Neural progenitor cell (in vitro differentiated cells): ENCODE measurements at places on chromosomes 1 and 21.
A peak's percentile ranks its signal among the peaks of the same experiment; 100 is the strongest.

DNA sequence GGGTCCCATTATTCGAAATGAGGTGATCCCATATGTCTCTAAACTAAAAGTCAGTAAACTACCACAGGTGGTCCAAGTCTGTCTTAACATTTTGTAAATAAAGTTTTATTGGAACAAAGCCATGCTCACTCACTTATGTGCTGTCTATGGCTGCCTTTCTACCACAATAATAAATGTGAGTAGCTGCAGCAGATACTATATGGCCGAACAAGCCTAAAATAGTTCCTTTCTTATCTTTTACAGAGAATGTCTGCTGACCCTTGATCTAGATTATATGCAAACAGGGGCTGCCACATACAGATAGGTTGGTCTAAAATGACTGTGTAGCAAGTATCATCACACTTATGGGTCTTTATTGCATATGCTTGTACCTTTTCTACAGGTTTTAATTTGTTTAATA is 140.0 kb downstream of the VAV3 start:
- no peak for DNase-seq

- no peak for DNase-seq
Observed at GRCh38 chr1:175873290-175873935, 130.0 kb upstream of the TNR start.

- DNase-seq = no peak
Observed at GRCh38 chr1:24507405-24507804, 4.8 kb downstream of the RCAN3 start.

DNA sequence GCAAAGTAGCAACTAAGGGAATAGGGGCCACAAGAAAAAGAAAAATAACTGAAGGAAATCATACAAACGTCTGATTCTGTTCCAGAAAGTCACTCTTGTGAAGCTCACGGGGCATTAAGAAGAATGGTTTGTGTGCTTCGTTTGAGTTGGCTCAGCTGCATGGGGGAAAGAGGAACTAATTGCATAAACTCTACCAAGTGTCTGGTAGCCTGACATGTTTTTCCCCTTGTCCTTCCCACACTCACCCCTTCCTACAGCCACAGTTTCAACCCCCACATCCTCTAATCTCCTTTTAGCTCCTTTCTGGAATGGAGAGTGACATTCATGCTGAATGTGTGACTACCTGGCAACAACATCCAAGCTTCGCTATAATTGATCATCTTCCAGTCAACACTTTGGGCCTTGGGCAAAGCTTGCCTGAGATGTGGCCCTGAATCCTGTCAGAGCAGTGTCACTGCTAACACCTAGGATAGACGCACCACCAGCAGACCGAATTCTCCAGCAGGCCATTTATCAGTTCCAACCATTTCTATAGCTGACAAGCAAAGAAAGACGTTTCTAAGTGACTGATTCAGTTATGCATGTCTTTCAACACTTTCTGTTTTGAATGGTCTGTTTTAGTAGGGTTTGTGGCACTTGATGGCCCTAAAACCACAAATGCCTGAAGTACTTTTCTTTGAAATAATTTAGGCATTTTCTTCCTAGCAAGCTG is 439.6 kb downstream of the TTLL7 start:
- DNase-seq = no peak

GRCh38 chr1:152757747-152758146 is at the start of gene KPRP:
Gene KPRP, plus strand, starts transcription at chr1:152758025. Its CDS starts 1,564 bp downstream, at chr1:152759589.
- no peak for DNase-seq

GRCh38 chr1:220682901-220683576 is 7.1 kb upstream of the C1orf115 start:
- no peak for DNase-seq

GRCh38 chr21:34545079-34545884 is 33.3 kb upstream of the KCNE1 start:
- peak; percentile 53 for DNase-seq

DNA sequence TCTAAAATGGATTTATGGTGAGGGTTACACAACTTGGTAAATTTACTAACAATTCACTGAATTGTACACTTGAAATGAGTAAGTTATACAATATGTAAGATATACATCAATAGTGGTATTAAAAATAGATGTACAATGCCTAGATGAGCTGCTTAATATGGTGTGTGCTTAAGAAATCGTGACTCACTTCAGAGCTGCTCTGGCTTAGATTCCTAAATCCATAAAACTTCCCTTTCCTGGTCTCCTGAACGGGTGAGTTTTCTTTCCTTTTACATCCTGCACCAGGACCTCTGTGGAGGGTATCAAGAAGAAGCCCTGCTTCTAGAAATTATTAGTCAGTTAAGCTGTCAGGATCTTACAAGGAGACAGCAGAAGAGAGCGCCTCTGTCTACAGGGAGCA is 30.4 kb downstream of the H3-3A start:
- no peak for DNase-seq

DNA sequence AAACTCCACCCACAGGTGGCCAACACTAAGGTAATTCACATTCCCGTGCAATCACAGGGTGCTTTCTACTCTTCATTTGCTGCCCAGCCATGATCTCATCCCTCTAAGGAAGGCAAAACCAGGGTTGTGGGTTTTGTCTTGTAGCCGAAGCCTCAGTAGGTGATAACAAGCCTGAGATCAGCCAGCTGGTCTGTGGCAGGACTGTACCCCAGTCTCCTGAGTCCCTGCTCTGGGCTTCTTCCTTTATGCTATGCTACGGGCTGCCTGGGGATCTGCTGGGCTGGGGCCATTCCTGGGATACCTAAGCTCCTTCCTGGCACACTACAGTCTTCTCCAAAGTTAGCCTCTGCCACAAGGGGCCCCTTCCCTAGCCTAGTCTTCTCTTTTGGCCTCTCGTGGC is 9.8 kb downstream of the PPFIA4 start:
- DNase-seq = no peak

- DNase-seq = no peak
Observed at GRCh38 chr1:222187566-222188332, 360.2 kb downstream of the HHIPL2 start.

DNA sequence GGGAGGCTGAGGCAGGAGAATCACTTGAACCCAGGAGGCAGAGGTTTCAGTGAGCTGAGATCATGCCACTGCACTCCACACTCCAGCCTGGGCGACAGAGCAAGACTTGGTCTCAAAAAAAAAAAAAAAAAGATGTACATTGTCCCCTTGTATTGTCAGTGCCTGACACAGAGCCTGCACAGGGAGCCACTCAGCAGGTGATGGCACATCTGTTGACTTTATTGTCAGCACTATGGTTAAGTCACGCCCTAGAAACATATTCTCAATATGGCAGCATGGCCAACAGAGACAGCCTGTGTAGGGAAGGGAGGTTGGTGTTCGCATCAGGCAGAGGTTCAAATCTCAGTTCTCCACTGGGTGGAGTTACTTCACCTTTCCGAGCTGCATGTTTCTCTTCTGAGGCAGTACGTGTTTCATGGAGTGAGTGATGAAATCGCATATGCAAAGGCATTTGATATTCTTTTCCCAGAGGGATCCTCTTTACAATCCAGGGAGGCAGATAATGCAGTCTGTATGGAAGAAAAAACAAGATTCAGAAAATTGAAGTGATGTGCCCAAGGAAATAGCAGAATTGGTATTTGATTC is 20.6 kb downstream of the LAMC2 start:
- DNase-seq = no peak

DNA sequence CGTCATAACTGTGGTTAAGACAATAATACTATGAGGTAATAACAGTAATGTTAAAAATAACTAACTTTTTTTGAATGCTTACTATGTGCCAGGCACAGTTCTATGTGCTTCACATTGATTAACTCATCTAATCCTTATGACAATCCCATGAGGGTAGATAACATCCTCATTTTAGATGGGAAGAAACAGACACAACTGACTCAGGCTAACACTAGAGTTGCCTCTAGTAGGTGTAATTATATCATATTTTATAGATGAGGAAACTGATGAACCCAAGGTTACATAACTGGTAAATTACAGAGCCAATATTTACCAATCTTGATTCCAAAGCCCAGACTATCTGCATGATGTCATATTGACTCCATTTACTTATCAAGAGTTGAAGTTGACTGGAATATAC is 23.5 kb downstream of the SERPINC1 start:
- DNase-seq = no peak

DNA sequence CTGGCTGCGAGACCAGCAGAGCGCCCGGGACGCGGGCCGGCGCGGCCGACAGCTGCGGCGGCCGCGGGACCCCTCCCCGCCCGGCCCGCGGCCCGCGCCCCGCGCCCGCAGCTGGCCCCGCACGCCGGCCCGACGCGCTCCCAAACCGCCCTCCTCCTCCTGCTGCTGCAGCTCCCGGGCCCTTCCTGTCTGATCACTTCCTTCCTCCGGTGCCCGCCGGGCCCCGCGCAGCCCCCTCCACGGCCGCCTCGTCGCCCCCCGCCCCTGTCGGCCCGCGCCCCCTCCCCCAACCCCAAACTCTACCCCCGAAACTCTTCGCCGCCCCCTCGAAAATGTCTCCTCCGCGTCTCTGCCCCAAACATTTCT is 594 bp downstream of the LUZP1 start:
- no peak for DNase-seq

DNA sequence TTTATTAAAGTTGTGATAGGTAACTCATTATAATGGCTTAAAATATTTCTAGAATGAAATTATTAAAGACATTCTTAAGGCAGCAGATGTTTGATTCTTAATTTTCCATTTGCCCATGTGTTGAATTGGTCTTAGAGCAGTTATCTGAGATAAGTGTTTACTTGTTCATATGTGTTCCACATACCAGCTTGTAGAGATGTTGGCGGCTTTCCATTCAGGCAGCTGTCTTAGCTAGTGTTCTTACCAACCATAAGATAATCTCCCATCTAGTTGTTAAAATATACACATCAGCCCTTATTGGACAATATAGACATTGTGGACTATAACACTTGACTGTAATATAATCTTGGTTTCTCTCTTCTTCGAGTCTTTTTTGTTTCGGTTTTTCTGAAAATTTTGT is 1372.9 kb upstream of the ADGRL2 start:
- no peak for DNase-seq

DNA sequence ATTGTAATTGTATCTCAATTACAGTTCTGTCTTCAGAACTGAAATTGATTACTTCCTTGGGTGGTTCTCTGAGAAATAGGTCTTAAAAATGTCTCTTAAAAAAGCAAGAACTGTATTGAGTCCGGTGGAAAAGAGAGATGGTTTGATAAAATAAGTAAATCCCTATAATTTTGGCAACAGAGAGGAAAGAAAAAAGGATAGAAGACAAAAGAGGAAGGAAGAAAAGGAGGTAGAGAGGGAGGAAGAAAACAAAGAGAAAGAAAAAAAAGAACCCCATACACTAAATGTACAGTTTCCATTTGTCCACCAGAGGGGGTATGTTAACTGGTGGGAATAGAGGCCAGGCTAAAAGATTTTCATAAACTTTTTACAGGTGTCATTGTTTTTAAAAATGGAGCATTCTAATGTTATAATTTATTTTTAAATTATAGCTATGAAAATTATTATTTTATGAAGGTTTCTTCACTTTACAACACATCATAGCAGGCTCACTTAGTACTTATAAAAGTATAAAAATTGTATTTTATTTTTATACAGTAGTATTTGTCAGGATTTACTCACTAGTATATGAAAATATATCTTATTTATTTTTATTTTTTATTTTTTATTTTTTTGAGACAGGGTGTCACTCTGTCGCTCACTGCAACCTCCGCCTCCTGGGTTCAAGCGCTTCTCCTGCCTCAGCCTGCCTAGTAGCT is 2.1 kb upstream of the UBE2T start:
- peak; percentile 66 for DNase-seq

DNA sequence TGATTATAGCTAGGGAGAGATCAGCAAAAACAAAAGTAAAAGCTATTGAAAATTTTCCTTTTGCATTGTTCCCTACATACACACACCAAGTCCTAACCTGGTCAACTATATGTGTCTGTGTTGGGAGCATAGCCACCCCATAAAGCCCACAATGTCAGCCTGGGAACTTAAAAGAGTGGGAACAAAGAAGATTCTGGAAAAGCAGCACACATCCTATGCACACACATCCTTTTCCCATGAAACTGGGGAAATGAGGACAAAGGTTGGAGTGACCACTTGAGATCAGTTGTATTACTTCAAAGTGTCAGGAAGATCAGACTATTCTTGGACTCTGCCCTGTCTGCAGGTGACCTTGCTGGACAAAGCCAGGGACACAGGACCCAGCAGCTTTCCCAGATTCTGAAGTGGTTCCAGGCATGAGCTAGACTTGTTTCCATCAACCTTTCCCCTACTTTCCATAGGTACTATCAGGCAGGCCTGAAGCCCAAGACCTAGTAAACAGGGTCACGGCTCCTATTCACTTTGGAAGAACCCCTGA is 15.9 kb downstream of the TXNIP start:
- DNase-seq = no peak

DNA sequence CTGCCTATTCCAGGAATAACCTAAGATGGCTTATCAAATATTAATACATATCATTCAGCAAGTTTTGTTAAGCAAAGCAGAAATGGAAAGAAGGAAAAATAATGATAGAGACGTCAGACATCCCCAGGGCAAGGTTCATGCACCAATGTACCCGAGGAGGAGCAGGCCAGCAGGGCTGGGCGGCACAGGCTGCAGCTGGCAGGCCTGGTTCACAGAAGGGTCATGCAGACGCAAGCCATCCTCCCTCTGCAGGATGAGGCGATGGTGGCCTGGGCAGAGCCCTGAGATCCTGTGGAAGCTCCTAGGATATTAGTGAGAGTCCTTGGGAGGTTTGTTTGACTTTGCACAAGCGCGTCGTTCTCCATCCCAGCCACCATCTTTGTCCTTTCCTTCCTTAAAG is 30.0 kb downstream of the BATF3 start:
- no peak for DNase-seq

GRCh38 chr1:219374046-219374566 is 200.4 kb downstream of the LYPLAL1 start:
- no peak for DNase-seq

DNA sequence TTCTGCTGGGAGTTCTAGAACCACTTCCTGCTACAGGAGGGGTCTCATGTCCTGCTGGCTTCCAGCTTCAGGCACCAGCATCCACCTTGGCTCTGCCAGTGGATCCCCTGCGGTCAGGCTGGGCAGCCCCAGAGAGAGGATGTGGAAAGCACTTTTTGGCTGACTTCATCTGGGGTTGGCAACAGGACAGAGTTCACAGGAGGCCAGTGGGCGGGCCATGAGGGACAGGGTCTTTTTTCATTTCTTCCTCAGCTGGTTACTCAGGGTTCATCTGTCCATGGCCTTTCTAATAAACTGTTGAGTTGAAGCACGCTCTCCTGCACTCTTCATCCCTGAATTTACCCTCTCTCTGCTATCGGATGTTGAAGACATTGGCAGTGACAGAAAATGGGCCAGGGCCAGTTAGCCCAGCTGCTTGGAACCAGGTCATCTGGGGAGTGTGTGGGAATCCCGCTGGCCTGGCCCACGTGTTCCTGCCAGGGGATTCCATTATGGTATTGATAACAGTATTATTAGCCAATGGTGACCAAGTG is 45.2 kb downstream of the RPS6KA1 start:
- no peak for DNase-seq

GRCh38 chr1:33433509-33434362 is 2.8 kb upstream of the PHC2 start:
- DNase-seq = no peak
